Activated effector memory CD4-positive, alpha-beta T cell treated with anti-CD3 and anti-CD28 coated beads, Interleukin-2, amount 50 U/mL, for 16 hours (primary cell): ENCODE measurements at places on chromosomes 7 and 10.

GRCh38 chr10:26215935-26216584, 514 bp upstream of the GAD2 start:
- DNase-seq = peak; percentile 64

- DNase-seq = no peak
Observed at GRCh38 chr10:59898125-59898835, 8.1 kb downstream of the CCDC6 start.

DNA sequence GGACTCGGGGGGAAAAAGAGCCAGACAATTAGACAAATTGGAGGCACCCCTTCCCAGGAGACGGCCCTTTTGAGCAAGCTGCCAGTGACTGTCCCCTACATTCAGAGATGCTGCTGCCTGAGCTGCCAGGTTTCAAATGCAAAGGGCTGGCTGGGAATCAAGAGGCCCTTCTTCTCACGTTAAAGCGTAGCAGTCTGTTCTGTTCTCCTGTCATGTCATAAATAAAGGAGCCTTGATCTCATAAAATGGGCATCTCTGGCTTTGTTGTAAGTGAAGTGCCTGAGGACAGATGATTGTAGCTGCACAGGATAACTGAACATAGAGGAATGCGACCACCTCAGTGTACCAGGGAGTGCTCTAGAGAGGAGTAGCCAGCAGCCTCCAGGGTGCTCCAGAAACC, 917.9 kb downstream of the GRID1 start:
- no peak for DNase-seq

DNA sequence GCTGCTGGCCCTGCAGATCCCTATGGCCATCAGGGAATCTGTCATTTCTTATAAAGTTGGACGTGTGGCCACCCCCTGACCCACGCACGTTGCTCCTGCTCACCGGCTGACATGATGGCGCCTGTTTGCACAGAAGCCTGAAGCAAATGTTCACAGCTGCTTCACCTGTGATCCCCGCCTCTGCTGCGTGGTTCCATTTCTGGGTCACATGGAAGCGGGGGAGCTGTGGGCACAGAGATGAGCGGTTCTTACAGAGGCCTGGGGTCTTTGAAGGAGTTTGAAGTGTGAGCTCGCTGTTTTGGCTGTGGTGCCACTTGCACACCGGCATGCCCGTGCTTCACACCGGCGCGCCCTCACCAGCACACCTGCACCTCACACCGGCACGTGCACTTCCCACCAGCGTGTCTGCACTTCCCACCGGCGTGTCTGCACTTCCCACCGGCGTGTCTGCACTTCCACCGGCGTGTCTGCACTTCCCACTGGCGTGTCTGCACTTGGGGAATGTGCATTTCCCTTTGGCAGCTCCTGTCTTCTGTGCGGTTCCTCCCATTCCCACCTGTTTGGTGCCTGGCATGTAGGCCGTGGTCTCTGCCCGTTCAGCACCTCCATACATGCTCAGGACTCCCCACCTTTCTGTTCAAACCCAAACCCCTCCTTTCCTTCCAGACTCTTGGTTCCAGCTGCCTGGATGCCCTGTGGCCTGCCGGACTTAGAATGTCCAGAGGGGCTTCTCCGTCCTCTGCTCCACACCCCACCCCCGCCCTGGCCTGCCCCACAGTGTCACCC, 86.7 kb downstream of the INPP5A start:
- DNase-seq = no peak

DNA sequence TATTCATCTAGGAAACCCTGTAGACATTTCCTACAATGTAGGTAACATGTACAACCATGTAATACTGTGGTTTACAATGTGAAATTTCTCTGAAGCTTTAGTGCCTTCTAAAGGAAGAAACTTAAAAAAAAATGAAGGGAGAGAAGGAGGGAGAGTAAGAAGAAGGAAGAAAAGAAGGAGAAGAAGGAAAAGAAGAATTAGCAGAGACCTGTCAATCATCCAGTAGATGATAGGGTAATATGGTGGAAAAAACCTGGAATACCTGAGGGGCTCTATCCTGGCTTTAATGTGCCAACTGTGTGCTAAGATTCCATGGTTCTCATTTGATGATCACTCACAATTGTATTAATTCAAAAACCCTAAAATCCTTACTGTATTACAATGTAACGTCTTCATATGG, 2.6 kb upstream of the LRRN3 start:
- no peak for DNase-seq

GRCh38 chr7:152103066-152103465, 77.6 kb downstream of the GALNT11 start:
- DNase-seq = no peak

DNA sequence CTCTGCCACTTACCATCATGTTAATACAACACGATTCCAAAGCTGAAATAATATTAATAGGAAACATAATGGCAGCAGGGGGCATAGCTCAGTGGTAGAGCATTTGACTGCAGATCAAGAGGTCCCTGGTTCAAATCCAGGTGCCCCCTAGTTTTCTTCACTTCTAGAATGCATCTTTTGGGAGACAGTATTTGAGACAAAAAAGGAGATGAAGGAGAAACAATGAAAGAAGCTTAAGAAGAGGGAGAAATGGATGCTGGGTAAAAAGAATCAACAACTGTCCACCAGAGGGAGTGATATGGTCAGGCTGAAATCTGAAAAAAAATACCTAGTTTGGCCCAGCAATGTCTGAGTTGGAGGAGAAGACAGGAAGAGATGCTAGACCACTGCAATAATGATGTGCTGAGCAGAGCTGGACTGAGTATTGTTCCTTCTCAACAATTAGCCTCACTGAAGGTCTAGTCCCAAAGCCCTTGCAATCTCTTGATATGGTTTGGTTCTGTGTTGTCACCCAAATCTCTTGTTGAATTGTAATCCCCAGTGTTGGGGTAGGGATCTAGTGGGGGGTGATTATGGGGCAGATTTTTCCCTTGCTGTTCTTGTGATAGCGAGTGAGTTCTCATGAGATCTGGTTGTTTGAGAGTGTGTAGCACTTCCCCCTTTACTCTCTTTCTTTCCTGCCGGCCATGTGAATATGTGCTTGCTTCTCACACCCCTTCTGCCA, 48.3 kb downstream of the ZNF783 start:
- DNase-seq = no peak

DNA sequence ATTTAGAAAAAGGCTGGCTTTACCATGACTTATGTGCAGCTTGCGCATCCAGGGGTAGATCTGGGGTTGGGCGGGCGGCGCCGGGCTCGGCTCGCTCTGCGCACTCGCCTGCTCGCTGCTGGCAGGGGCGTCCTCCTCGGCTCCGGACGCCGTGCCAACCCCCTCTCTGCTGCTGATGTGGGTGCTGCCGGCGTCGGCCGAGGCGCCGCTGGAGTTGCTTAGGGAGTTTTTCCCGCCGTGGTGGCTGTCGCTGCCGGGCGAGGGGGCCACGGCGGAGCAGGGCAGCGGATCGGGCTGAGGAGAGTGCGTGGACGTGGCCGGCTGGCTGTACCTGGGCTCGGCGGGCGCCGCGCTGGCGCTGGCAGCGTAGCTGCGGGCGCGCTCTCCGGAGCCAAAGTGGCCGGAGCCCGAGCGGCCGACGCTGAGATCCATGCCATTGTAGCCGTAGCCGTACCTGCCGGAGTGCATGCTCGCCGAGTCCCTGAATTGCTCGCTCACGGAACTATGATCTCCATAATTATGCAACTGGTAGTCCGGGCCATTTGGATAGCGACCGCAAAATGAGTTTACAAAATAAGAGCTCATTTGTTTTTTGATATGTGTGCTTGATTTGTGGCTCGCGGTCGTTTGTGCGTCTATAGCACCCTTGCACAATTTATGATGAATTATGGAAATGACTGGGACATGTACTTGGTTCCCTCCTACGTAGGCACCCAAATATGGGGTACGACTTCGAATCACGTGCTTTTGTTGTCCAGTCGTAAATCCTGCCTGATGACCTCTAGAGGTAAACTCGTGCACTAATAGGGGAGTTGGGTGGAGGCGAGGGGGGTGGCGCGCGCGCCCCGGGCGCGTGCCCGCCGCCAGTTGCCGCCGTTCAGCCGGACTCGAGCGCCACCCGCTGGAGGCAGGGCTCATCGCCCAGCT, at the start of gene HOXA5:
HOXA5 (minus strand) TSS at position 659 of the 927 bp plus-strand sequence; CDS start at position 585, 74 bp downstream.
- no peak for DNase-seq

DNA sequence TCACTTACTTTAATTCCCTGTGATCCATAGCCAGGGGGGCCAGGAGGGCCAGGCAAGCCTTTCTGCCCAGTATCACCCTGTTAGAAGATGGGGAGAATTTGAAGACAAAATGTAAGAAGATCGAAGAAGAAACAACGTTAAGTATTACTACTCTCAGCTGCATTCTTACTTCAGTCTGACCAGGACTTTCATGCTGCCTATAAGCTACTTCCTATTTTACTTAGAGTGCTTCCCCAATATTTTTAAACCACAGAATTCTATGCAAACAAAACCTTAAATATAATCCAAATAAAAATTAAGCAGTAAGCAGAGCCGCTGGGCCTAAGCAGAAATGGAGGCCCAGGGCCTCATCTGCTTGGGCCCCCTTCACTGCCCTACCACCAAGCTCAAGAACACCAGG, 117.8 kb downstream of the COL28A1 start:
- DNase-seq = no peak

DNA sequence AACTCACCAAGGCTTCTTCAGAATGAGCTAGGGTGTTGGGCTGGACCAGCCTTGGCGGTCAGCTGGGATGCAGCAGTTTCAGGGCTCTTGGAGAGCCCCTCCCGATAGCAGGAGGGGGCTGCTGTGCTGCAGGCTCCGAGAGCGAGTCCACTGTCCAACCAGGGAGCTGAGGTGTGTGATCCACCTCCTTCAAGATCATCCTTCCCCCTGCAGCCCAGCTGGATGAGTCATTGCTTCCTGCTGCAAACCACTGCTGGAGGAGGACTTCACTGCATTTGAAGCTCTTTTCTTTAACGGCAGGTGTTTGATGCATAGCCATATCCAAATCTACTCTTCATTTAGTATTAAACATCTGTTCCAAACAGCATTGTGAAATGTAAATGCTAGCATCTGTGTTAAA, 54.2 kb upstream of the EBF3 start:
- no peak for DNase-seq

GRCh38 chr7:135489791-135490190, 20.1 kb downstream of the CNOT4 start:
- DNase-seq = no peak

- no peak for DNase-seq
Observed at GRCh38 chr10:79910836-79911235, 38.1 kb downstream of the SFTPD start.

GRCh38 chr7:82017334-82017943, 247.6 kb upstream of the HGF start:
- no peak for DNase-seq

DNA sequence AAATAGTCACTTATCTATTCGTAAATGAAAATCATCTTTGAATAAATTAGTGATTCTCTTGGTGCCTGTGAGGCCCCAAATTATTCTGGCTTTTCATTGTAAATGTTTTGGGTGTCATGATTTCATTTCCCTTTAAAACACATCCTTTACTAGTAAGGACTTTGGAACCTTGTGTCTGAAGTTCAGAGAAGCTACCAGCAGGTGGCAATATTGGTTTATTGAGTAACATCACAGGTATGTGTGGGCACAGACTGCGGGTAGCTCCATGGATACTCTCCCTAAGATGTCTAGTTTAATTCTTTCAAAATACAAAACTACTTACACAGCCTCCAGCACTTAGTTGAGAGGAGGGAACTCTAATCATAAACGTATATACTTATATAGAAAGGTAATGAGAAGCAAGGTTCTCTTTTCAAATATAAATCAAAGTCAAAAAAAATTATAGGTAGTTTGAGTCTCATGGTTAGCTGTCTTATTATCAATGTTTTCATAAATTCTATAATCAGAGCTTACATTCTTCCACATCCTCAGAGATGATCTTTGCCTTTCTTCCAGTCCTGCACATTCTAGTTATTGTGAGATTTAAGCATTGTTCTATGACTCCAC, 449.6 kb downstream of the GRM8 start:
- DNase-seq = no peak

GRCh38 chr7:25143763-25144162, 18.7 kb upstream of the CYCS start:
- DNase-seq = no peak

- DNase-seq = no peak
Observed at GRCh38 chr10:78775891-78776290, 292.9 kb upstream of the ZMIZ1 start.

GRCh38 chr7:85475071-85475470, 288.2 kb upstream of the SEMA3D start:
- DNase-seq = no peak

DNA sequence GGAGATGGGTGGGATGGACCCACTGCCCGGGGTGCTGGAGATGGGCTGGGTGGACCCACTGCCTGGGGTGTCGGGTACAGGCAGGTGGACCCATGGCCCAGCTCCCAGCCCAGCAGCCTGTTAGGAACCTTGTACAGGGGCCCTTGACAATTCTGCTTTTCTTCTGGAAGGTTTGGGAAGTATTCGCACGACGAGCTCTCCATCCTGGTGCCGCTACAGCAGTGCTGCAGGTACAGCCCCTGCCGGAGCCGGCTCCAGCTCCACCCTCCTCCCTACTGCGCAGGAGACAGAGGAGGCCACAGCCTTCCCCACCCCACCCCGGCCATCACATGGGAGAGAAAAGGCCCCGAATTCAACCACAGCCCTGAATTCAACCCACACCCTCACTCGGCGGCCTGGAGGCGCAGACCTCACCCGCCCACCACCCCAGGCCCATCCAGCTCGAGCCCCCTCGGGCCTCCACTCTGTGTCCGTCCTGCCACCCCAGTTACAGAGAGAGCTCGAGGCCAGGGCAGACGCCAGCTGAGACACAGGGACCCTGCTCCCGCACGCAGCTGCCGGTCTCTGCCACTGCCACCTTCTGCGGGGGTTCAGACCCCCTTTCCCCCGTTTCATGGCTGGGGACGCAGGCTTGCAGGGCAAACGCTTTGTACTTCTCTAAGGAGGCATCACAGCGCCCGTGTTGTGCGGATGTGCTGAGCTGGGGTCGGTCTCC, 31.3 kb upstream of the FOXL3 start:
- no peak for DNase-seq

DNA sequence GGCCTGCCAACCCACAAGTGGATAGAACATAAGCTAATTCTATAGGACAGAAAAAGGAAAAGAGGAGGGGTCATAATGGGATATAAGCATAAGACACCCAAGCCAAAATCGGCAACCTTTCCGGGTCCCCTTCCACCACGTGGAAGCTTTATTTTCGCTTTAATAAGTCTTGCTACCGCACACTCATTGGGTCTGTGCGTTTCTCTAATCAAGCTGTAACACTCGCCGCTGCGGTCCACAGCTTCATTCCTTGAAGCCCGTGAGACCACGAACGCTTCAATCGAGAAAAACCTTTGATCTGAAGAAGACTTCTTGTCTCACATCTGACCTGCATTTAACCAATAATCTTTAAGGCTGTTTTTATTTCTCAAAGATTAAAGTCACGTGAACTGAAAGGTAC, 35.8 kb upstream of the HECW1 start:
- DNase-seq = no peak
